ENCODE measurements at places on chromosomes 3 and 15.

GRCh38 chr3:5606884-5607472 is 419.5 kb downstream of the EDEM1 start:
- DNase-seq = no peak

DNA sequence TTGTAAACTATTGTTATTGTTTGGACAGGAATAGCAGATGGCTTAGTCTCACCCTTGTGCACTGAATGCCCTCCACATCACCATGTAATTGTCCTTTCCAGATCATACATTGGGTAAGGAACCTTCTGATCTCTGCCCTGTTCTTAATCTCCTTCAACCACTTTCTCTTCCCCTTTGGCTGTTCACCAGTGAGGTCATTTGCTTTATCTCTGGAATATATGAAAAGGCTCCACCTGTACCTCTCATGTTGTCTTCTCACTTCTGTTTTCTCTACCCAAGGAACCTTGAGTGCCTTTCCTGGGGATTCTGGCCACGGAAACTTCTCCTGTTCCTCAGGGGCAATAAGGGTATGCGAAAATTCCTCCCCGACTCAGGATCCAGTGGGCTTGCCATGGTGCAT is 28.5 kb downstream of the MCTP2 start:
- no peak for DNase-seq

DNA sequence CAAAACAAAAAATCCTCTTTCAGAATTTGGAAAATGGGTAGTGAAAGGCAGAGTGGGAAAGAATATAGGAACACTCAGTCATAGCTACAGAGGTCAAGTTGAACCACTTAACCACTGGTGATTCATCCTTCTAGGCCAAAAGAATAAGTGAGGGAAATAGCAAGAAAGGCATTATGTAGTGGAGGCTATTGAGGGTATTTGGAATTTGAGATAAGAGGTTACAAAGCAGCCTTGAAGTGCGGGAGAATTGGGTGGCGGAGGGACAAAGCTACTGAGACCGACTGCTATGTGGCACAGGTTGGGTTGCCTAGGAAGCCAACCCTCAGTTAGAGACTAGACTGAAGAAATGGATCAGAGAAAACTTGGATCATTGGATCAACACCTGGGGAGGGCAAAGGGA is 109.5 kb downstream of the SYNPR start:
- DNase-seq = no peak

DNA sequence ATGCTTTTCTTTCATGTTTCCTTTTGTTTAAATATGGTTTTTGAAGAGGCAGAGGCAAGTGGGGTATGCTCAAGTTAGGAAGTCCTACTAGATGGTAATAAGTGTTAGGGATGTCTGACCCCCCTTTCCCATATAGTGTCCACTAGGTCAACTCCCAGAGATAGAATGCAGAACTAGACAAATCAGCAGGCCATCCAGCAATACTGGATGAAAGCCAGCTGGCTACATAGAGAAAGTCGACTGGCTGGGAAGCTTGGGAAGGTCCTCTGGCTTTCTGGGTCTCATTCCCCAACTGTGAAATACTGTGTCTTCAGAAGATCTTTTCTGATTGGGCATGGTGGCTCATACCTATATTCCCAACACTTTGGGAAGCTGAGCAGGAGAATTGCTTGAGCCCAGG is 113.8 kb downstream of the SNRK start:
- DNase-seq = no peak

DNA sequence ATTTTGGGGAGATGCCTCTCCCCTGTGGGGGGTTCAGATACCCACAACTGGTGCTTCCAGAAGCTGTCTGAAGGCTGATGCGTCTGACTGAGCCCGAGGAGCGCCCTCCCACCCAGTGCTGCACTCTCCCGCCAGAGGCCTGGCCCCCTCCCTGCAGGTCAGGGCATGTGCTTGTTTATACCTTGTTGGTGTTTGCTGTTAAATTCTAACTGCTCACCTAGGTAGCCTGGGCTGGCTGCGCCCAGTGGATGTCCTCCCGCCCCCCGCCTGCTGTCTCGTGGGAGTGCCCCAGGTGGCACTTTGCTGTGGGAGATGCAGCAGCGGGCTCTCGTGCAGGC is 12.9 kb downstream of the KLF13 start:
- no peak for DNase-seq

DNA sequence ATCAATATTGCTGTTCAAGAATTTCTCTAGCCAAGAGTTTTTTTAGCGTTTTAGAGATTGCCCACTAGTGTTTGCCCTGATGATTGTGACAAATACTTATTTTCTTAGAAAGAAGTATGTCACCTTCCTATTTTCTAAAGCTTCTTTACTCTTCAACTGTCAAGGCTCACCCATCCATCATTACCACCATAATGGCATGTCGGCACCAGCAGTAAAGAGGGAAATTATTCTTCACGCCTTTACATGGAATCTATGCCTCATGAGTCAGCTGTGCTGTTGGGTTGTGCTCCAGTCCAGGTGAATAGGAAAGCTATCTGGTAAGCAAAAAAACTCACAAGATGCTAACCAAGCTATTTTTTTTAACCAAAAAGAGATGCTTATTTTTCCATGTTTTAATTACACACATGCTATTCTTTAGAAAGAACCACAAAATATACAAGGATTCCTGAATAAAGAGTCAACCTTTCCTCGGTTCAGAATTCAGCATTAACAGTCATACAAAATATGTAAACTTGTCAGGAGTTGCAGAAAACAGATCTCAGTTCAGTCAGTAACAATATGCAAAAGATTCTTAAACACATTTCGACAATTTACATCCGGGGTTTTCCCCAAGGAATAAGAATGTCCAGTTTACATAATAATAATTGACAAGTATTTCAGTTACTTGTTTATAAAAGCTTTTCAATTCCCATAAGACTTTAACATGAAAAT is 128.0 kb downstream of the ATP8B4 start:
- DNase-seq = no peak

GRCh38 chr3:22685597-22685996 is 517.5 kb upstream of the UBE2E2 start:
- DNase-seq = no peak

GRCh38 chr15:66897971-66898370 is 167.4 kb upstream of the SMAD3 start:
- no peak for DNase-seq

- DNase-seq = no peak
Measured at GRCh38 chr3:109973733-109974132, 636.4 kb upstream of the DPPA4 start.

DNA sequence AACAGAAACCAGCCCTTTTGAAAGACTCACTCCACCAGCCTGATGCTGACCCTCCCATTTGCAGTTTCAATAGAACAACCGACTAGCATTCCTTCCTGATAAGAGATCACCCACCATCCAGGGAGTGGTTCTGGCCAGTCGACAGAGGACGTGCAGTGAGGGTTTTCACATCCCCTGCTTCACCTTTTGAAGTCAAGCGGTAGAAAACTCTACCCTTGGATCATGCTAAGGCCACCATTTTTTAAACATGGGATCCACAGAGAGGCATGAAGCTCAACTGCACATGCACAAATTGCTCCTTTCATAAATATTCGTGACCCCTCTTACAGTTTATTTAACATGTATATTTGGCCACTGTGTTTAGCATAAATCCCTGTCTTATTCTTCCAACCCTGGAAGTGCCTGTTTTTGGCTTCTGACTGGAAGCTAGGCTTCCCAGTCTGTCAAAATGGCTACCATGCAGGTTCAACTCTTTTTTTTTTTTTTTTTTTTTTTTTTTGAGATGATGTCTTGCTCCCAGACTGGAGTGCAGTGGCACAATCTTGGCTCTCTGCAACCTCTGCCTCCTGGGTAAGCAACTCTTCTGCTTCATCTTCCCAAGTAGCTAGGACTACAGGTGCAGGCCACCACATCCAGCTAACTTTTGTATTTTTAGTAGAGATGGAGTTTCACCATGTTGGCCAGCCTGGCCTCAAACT is 1.0 kb upstream of the THUMPD3 start:
- no peak for DNase-seq

GRCh38 chr3:126013751-126014156 is 44.8 kb downstream of the ROPN1B start:
- no peak for DNase-seq

GRCh38 chr15:33670567-33670966 is 297.7 kb upstream of the CHRM5 start:
- DNase-seq = no peak

DNA sequence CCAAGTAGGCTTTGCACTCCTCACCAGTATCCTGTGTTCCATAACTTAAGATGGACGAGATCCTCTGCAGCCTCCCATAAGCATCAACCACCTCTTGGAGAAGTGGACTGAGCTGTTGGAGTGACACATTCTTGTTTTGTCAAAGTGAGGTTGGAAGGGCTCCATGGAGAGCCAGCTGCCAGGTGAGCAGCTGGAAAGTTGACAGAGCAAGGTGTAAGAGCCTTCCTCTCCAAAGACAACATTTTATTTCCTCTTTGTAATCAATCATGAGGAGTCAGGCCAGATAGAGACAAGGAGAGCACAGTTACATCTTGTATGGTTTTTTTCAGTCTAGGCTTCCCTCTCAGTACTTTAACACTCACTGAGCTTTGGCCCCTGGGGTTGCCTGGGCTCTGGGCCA is 5.1 kb downstream of the ABI3BP start:
- no peak for DNase-seq

DNA sequence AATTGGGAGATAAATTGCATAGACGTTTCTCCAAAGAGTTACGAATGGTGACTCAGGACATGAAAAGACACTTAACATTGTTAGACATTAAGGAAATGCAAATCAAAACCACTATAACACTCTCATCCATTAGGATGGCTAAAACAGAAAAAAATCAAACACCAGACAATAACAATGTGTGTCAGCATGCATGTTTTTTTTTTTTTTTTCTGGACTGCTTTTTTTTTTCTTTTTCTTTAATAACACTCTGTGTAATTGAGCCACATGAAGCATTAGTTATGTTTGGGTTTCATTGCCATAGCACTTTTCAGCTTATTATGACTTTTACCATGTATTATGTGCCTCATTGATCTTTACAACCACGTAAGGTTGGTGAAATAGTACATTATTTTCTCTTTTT is 95.0 kb downstream of the NFKBIZ start:
- DNase-seq = no peak

- DNase-seq = no peak
Measured at GRCh38 chr3:66561367-66561766, 60.5 kb upstream of the LRIG1 start.

GRCh38 chr3:180594631-180595558 is 7.1 kb upstream of the TTC14 start:
- DNase-seq = peak; percentile 43

GRCh38 chr15:41543521-41543870 is 561 bp downstream of the RPAP1 start:
- DNase-seq = no peak

GRCh38 chr3:30428251-30428650 is 178.2 kb upstream of the TGFBR2 start:
- no peak for DNase-seq

DNA sequence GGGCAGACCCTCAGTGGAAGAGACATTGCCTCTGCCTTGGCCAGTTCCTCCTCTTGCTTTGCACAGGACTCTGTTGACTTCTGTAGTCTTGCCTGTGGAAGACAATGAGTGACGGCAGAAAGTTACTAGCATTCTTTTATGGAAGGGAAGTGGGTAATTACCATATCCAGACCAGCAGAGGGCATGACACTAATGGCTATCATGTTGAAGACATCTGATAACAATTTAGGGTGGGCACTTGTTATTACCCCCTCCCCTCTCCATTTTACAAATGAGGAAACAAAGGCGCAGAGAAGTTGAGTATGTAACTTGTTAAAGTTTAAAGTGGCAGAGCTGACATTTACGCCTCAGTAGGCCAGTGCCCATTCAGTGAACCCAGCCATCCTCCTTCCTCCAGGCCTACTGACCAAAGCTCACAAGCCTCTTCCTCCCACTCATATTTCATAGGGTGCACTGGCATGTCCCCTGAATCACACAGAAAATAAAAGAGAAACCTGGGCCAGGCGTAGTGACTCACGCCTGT is 48.2 kb upstream of the FMN1 start:
- no peak for DNase-seq

GRCh38 chr15:57057134-57057930 is 138.9 kb downstream of the TCF12 start:
- no peak for DNase-seq

DNA sequence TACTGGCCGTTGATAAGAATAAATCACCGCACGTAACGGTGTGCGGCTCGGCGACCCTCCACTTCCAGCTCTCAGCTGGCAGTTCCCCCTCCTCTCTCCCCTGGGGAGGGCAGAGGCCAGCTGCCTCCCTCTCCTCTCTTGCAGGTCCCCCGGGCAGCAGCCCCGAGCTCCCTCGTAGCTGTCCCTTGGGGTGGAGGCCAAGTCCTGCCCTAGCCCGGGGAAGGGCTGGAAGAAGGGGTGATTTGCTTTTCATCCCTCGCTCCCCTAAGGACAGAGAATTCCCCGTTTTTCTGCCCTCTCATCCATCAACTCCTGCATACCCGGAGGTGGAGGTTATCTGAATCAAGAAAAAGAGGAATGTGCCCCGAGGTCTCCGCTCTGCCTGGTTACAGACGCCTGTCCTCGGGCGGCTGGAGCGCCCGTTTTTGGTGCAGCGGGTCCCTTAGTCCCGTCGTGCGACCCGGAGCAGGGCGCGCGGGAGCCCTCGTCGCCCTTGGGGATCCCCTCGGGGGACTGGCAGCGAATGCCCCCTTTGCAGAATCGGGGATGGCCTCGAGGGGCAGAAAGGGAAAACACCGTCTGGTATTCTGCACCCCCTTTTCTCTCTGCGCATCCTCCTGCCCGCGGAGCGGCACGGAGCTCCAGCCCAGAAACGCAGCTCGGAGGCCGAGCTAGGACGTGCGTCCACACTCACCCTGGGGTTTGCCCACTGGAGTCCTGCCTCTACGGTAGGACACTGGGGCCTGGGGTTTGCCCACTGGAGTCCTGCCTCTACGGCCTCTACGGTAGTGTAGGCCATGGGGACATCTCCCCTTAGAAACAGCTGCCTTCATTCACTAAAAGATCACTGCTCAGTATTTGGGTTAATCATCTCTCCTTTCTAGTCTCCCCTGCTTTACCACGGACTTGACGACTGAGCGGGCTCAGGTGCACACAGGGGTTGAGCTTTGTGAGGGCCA is 2.2 kb downstream of the PTPRG start:
- DNase-seq = no peak

DNA sequence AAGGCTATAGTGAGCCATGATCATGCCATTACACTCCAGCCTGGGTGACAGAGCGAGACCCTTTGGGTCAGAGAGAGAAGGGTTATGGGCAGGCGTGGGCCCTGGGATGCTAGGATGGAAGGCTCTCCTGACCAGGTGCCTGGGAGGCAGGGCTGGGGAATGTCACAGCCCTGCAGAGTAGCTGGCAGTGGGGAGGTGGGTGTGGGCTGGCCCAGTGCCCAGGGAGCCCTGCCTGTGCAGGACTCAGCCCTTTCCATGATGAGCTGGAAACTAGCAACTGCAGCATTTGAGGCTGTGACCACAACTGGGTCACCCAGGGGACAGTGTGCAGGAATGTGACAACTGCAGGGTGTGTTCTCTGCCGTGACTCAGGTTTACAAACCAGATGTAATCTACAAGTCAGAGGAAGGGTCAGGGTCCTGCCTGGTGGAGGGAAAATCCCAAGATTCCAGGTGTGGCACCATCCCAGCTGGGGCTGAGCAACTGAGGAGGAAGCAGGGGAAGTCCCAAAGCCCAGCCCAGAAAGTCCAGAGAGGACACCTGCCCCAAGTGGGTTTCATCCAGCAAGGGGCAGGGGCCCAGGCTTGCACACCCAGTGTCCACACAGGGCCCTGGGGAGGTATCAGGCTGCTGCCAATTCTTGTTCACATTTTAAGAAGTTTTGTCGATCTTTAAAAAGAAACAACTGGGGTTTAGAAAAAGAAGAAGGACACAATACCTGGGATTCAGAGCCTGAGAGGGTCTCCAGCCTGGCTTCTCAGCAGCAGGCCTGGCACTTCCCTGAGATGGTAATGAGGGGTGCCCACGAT is 45.5 kb downstream of the SLC28A1 start:
- DNase-seq = no peak

GRCh38 chr3:123347691-123348264 is 101.1 kb downstream of the ADCY5 start:
- DNase-seq = no peak
